ENCODE measurements at places on chromosomes 5 and 9. TPM values are rescaled to one million over a fixed set of nuclear protein-coding genes. Genes with fewer than 3 reads are reported as not detected.
A peak's percentile ranks its signal among the peaks of the same experiment; 100 is the strongest.

GRCh38 chr9:91898451-91899218, 51.4 kb downstream of the ROR2 start:
- DNase-seq = no peak

Gene SPEF2
- total RNA-seq = 1.7 TPM

Gene ADAMTSL2
- 18.0 TPM for total RNA-seq

DNA sequence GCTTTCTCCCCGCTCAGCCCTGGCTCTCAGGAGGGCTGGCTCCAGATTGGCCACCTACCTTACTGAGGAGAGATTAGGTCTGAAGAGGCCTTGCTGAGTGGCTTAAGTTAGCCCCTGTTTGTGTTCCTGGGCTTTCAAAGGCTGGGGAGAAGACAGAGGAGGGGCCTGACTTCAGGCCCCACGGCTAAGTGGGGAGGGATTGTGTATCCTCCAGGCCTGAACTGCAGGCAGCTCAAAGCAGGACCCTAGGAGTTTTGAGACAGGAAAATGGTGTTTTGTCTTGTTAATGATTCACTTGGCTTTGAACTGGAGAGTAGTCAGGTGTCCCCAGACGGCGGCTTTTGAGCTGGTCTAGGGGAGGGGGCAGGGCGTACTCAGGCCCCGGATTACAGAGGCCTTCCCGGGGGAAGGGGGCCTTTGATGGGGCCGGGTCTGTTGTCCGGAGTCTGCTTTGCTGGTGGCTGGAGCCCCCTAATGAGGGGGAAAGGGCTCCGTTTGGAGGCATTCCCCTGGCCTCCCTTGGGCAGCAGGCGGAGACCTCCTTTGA, 162.0 kb upstream of the SMIM23 start:
- DNase-seq = no peak

- no peak for DNase-seq
Measured at GRCh38 chr5:115736004-115736689, 80.3 kb downstream of the CDO1 start.

DNA sequence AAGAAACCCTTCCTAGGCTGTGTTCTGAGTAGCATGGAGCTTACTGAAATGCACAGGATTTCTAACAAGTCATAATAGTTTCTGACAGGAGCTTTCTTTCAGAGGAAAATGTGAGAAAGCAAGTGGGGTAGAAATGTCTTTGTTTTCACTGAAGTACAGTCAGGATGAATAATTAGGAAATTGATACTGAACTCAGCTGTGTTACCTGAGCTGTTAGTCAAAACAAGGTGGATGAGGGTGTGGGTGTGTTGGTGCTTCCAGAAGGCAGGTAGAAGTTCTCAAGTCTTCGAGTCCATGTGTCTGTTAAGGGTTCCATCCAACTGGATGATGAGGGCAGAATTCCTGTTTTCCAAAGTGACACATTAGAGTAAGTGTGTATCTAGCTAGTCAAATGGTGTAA, 122.4 kb downstream of the BASP1 start:
- DNase-seq = no peak

GRCh38 chr9:522658-523057, 308.0 kb downstream of the DOCK8 start:
- DNase-seq = no peak

Gene ENG
- 34.1 TPM for total RNA-seq

GRCh38 chr5:6712142-6712576, 1.1 kb upstream of the TENT4A start:
- DNase-seq = peak; percentile 61

GRCh38 chr5:149005077-149005892, 57.6 kb downstream of the SH3TC2 start:
- DNase-seq = no peak

Gene CCL28
- 2.3 TPM for total RNA-seq

Measured in left lobe of liver (tissue), 2 donors.